ENCODE measurements at places on chromosomes 12 and 14.

GRCh38 chr12:6520186-6520585 lies 14.1 kb upstream of the GAPDH start:
- no peak for DNase-seq

- DNase-seq = no peak
Measured at GRCh38 chr12:27824126-27824842, 44.2 kb upstream of the MANSC4 start.

- peak; percentile 11 for DNase-seq
Measured at GRCh38 chr12:32032205-32032810, 73.1 kb downstream of the RESF1 start.

GRCh38 chr12:104784592-104784991 lies 173.5 kb downstream of the SLC41A2 start:
- no peak for DNase-seq

DNA sequence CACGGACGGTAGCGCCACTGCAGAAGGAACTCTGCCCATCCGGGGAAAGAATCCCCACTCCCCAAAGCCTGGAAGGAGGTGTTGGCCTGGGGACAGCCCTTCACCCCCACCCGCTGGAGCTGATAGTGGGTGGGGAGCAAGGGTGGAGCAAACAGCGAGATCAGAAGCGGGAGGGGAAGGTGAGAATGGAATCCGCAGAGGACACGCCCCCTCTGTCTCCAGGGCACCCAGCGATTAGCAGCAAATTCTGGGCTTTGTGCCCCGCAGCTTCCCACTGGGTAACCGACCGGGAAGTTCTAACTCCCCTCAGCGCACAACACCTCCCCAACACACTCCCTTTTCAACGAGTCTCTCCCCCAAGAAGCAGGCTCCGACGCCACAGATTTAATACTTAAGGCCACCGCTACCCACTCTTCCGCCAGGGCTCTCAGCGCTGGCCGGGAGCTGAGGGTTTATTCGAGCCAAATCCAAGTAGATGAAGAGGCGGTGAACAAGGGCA lies 1.4 kb downstream of the SLC25A29 start:
- DNase-seq = no peak

DNA sequence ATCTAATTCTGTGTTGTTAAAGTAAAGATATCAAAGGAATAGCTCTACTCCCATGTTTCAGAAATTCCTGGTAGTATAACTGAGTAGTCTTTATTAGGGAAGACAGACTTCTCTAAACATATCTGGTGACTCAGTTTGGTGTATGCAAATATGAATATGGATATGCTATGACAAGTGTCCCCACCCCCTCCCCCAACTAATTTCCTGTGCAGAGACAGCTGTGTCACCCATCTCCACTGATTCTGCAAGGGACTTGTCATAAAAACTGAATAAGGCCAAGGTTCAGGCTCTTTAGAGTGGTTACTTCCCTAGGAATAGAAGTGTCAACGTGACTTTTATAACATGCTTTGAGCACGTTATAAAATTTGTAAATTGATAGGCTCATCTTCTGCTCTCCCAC lies 429.1 kb downstream of the DAD1 start:
- DNase-seq = no peak

- no peak for DNase-seq
Measured at GRCh38 chr14:79098324-79098723, 928.2 kb downstream of the NRXN3 start.

GRCh38 chr14:55348766-55349453 lies 62.7 kb downstream of the ATG14 start:
- no peak for DNase-seq

DNA sequence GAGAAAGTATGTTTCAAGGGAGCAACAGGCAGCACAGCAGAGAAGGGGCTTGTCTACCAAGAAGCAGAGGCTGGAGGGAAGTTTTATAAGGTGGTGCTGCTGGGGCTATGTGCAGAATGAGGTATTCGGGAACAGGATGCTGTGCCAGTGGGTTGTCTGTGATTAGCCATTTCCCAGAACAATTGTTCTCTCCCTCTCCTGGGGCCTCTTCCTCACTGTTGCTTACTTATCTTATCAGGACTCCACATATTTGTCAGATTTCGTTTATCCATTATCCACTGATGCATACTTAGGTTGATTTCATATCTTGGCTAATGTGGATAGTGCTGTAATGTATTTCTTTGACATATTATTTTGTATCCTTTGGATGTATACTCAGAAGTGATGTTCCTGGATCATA lies 195.1 kb upstream of the RTL1 start:
- DNase-seq = no peak

- DNase-seq = no peak
Measured at GRCh38 chr12:112837629-112838197, 46.2 kb downstream of the RPH3A start.

DNA sequence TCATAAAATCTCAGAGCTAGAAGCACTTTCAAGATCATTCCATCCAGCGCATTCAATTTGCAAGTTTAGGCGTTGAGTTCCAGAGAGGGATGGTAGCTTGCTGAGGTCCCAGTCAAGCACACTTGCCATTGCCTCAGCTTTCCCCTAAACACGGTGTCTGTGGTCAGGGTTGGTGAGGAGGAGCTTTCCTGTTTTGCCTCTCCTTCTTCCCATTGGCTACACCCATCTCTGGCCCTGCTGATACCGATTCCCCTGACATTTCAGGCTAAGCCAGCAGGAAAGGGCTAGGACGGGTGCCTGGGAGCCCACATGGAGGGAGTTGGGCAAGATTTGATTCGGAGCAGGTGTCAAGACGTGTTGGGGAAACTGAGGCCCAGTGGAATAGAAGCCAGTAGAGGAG lies 9.1 kb downstream of the NFATC4 start:
- DNase-seq = no peak

- DNase-seq = no peak
Measured at GRCh38 chr12:74328623-74329022, 209.0 kb upstream of the ATXN7L3B start.

GRCh38 chr12:95943330-95943842 lies at the start of gene AMDHD1:
Gene AMDHD1 (plus strand): TSS chr12:95943331. CDS start chr12:95943399, 68 bp downstream.
- no peak for DNase-seq

GRCh38 chr14:71165121-71166031 lies 258.1 kb downstream of the PCNX1 start:
- DNase-seq = no peak

DNA sequence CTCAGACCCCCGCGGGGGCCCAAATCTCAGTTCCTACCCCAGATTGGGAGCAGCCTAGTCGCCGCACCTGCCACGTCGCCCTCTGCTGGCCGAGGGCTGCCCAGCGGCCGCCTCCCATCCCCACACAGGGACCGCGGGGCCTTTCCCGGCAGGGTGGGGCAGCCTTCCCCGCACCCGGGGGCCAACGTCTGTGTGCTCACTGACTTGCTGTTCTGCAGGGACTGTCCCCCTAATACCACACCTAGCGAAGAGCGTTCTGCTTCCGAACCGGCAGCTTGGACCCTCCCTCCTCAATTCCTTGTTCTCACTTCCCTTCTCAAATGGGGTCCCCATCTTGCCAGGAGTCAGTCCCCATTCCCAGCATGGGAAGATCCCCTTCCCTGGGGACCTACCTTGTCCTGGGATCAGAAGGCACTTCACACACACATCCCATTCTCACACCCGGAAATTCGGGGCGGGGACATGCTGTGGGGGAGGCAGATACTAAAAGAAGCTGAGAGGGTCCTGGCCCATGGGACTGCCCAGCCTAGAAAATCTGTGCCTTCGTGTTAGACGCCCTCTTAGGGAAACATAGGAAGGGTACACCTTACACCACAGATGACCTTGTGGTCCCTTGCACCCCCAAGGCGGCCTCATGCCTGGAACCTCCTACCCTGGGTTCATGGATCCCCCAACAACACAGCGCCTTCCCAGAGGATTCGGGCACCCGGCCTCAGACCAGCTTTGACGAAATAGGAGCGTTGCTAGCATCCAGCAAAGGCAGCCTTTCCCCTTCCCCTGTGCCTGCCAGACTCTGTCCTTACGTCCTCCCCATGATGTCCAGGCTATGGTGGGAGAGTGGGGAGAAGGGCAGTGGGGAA lies 16.4 kb downstream of the ACVRL1 start:
- no peak for DNase-seq

GRCh38 chr14:91879196-91879595 lies 11.9 kb upstream of the TC2N start:
- no peak for DNase-seq

- no peak for DNase-seq
Measured at GRCh38 chr14:54617467-54617866, 50.5 kb downstream of the SAMD4A start.

DNA sequence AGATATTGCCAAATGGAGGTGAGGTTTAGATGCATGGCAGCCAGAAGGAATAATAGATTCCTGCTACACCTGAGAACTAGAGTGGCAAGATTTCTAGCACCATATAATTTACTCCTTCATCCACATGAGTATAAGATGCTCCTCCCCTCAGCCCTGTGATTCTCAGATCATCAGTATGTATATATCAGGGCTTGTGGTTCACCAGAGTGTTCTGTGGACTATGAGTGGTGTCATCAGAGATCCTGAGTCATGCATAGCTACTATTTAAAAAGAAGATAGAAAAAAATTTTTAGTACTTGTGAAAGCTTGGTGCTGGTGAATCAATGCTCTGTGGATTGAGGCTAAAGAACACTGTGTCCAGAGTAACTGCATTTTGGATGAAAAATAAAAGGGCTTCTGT lies 285.9 kb downstream of the BMP4 start:
- no peak for DNase-seq

GRCh38 chr12:118637767-118638370 lies 261.5 kb downstream of the SUDS3 start:
- no peak for DNase-seq

DNA sequence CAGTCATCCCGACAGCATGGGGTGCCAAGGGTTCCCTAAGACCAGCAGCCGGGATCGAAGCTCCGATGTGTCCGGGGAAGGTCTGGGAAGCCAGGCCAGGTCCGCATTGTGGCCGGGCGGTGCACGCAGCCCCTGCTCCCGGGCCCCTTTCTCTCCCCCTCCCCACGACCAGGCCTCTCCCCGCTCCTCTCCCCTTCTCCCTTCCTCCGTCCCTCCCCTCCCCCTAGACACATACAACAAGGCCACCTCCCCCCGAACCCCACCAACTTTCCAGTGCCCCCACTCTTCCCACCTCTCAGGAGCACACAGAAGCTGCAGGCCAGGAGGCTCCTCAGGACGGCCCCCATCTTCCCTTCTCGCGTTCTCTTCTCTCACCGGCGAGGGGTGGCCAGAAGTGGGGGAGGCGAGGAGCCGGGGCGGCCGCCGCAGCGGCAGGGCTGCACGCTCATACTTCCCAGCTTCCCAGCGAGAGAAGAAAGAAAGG lies 413 bp downstream of the LRP6 start:
- DNase-seq = no peak

GRCh38 chr12:4283512-4284255 lies 10.1 kb downstream of the CCND2 start:
- no peak for DNase-seq

DNA sequence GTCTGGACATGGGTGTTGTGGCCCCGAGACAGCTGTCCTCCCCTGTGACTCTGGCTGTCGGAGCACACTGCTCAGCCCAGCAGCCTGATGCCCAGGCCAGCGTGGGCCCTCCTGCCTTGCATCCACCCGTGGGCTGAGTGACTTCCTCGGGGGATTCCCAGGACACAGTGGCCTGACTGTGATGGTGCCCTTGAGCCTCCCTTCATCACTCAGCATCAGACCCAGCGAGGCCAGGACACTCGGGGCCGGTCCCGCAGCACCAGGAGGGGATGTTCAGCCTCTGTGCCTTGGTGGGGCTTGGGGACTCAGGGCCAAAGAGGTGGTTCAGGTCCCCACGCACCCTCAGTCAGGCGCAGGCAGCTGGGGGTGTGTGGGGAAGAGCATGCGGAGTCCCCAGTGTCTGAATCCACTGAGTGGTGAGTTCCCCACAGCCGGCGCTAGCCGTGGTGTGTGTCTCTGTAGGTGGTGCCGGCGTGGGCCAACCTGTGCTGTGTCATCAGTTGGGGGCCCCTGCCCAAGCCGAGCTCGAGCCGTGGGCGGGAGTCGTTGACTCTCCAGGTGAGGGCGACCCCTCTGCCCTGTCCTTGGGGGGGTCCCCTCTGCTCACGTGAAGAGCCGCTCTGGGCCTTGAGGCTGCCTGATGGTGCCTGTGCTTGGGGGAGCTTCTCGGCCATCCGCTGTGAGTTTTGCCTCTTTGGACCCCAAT lies 185.8 kb downstream of the ADGRD1 start:
- DNase-seq = no peak

DNA sequence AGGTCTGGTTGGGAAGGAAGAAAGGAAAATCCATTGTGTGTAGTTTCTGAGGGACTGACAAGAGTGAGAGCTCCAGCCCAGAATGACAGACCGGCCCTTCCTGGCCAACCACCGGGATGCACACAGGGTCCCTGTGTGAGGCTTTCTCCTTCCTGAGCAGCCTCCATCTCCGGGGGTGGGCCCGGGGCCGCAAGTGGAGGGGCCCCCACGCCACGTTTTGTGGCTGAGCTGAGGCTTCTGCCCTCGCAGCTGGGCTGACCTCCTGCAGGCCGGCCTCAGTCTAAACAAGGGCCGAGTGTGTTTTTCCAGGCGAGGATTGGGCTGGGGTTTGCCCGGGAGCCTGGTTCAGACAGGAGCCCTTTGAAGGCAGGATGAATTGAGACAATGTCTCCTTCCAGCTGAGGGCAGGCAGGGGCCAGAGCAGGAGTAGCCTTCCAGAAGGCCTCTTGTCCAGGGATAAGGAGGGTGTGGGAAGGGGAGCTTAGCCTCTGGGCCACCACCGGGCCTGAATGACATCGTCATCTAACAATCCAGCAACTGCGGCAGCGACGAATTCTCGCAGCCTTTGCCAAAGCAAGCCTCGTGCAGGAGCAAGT lies 96.5 kb upstream of the NCOR2 start:
- no peak for DNase-seq

- DNase-seq = no peak
Measured at GRCh38 chr12:64120568-64120967, 101.5 kb downstream of the KICS2 start.

DNA sequence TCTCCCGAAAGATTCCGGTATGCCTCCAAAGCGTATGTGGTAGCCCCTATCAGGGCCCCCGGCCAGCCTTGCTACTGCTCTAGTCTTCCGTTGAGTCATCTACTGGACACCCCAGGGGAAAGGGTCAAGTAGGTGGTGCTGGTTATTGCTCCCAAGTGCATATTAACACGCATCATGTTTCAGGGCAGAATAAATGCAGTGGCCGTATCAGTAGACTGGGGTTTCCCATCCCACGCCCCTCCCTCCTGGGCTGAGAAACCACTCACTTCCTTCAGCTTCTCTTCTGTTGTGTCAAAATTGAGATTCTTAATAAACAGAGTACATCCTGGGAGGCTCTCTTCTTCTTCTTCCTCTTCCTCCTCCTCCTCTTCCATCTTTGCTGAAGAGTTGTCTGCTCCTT lies 39.3 kb downstream of the RBM19 start:
- DNase-seq = no peak

DNA sequence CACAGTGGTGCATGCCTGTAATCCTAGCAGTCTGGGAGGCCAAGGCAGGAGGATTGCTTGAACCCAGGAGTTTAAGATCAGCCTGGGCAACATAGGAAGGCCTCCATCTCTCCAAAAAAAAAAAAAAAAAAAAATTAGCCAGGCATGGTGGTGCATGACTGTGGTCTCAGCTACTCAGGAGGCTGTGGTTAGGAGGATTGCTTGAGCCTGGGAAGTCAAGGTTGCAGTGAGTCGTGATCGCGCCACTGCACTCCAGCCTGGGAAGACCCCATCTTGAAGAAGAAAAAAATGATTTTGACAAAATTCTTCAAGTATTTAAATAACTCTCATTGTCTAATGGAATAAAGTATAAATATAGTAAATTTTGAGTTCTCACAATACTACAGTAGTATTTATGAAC lies 219.2 kb upstream of the SSTR1 start:
- no peak for DNase-seq
